ENCODE measurements at places on chromosomes 5 and 9. TPM values are rescaled to one million over a fixed set of nuclear protein-coding genes. Genes with fewer than 3 reads are reported as not detected.

GRCh38 chr5:90874066-90874465 lies 315.5 kb downstream of the ADGRV1 start:
- DNase-seq, result no peak

DNA sequence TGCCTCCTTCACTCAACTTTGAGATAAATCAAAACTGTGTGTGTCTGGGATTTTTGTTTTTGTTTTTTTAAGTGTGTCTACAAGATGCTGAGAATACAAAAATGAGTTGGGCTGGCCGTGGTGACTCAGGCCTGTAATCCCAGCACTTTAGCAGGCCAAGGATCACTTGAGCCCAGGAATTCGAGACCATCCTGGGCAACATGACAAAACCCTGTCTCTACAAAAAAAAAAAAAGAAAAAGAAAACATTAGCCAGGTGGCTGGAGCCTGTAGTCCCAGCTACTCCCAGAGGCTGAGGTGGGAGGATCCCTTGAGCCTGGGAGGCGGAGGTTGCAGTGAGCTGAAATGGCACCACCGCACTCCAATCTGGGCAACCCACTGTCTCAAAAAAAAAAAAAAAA lies 21.0 kb downstream of the HNRNPK start:
- no peak for DNase-seq

DNA sequence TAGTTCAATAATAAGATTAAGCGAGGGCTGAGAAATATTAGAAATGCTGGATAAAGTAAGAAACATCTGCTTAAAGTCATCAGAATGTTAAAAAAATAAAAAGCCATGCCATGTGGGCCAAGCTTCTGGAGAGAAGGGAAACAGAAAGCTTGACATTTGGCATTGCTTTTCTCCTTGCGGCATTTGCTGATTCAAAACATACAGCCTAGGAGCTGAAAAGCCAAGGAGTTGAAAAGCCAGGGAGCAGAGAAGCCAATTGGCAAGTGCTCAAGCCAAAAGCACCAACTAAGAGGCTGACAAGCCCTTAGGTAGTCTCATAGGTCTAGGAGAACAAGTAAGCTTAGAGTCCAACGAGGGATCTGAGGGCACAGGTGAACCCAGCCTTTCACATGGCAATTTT lies 754.3 kb downstream of the TLE4 start:
- DNase-seq, result no peak

GRCh38 chr9:85402551-85402950 lies 339.2 kb downstream of the AGTPBP1 start:
- DNase-seq, result no peak

DNA sequence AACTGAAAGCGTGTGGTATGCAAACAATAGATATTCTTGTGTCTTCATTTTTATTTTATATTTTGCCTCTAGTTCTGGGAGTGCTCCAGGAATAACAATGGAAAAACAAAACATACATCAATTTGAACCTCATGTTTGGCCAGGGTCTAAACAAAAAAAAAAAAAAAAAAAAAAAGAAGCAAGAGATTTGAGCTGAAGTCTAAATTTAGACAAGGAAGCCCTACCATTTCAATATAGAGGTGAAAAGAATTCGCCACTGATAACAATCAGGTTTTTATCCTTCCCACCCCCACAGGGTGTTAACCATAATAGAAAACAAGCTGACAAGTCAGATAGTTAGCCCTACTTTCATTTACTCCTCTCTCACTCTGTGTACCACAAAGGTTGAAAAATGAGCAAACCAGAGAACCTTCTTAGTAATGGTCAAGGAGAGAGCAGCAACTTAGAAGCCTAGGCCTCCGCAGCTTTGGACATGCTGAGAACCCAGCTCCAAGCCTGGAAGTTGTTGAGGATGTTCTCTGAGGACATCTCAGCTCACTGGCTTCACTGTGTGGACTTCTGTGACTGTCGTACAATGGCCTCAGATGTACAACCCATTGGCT lies 118.2 kb upstream of the HMHB1 start:
- DNase-seq, result no peak

DNA sequence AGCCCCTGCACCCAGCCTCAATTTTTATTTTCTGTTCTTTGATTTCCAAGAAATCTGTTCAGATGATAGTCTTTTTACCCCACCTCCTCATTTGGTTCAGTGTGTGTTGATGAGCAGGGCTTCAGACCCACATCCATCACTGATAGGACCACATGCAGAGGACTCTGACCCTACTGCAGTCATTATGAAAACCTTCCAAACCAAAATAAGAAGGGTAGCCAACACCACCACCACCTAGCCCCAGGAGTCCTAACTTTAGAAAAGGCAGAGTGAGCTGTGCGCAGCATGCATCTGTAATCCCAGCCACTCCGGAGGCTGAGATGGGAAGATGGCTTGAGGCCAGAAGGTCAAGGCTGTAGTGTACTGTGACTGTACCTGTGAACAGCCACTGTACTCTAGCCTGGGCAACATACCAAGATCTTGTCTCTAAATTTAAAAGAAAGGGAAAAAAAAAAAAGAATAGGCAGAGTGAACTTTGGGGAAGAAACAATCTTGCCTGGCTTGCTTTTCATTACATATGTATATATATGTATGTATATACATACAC lies 13.0 kb downstream of the CDKN2AIPNL start:
- no peak for DNase-seq

Gene NUTM2G
- not detected for total RNA-seq

Gene TOR1B
- 29.7 TPM for total RNA-seq
